Bone marrow (tissue), 2 donors: ENCODE measurements at places on chromosomes 3 and 15.
A peak's percentile ranks its signal among the peaks of the same experiment; 100 is the strongest.

DNA sequence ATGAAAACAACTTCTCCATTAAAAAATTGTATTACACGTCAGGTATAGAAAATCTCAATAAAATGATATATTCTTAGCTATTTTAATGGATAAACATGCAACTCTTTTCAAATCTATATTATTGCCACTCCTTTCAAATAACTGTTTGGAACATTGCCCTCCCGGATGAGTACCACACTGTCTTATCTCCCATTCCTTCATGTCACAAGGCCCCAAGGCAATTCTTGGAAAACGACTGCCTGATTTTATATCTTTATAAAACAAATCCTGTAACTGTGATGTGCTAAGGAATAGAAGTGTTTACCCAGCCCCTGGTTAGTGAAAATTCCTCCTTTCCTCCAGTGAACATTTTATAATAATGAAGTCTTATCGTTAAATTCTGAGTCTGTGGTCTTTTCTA lies 6.2 kb upstream of the ZNF619 start:
- DNase-seq, result no peak

DNA sequence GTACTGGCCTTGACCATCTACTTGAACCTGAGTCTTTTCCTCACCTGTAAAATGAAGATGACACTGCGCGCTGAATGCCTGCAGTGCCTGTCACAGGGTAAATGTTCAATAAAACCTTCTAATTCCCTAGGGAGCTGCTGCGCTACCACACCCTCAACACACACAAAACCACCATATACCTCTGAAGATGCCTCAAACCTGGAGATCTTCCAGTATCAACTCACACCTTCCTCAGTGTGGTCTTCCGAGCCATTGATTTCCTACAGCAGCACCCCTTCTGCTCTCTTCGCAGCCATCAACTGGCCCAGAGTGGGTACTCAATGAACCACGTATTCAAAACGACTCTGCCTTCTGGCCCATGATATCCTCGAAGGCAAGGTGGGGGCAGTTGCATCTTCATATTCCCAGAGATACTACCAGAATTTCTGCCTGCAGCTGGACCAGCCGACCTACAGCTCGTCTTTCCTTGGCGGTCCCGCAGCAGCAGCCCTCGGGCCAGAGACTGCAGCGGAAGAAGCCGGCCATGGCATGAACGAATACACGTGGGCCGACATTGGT lies 695 bp downstream of the RPL32 start:
- peak; percentile 56 for DNase-seq

DNA sequence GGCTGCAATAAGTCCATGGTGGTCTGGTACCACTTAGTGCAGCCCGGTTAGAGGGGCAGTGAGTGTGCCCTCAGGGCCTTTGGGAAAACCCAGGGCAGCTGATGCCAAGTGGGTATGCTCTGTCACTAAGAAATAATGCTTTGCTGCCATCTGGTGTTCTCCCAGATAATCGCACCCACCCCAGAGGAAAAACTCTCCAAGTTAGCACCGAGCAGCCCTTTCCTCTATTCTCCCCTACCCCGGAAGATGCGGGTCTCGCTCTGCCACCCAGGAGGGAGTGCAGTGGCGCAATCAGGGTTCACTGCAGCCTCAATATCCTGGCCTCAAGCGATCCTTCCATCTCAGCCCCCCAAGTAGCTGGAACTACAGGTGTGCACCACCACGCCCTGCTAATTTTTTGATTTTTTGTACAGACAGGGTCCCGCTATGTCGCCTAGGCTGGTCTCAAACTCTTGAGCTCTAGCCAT lies 21.3 kb upstream of the DAPK2 start:
- DNase-seq, result peak; percentile 62

DNA sequence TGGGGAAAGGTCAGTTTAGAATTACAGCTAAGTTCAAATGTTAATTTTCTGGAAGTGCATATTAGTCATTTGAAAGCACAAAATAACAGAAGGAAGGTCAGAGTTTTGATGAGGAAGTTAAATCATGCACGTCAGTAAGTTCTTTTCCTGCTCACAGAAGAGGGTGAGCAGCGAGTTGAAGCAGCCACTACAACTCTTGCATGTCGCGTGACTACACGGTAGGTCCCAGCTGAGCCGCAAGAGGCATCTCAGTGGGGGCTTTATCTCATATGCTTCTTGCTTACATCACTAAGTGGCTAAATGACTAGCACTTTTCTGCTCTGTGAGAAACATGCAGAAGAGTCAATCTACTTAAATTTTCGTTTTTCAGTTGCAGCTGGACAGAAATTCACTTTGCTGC lies 21.3 kb upstream of the SEC62 start:
- peak; percentile 81 for DNase-seq

DNA sequence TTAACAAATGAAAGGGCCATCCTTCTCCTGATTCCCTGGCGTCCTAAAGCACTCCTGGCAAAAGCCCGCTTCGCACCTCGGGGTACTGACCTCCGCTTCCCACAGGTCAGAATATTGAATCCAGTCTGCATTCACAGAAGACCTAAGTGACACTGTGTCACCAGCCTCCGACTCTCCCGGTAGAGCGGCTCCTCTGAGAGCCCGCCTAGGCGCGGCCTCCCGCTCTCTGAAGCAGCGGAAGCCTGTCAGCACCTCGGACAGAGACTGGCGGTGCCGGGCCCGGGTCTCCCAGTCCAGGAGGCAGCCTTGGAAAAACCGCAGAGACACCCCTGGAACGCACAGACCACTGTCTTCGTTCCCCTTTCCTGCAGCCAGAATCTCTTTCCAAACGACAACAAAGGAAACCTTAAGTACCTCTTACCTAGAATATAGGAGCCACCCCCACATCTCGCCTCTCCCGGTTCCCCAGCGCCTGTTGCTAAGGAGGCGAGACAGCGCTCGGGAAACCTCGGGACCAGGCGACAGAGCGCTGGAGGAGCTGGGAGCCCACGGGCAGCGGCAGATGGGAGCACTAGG lies 1.2 kb downstream of the GABRB3 start:
- no peak for DNase-seq

DNA sequence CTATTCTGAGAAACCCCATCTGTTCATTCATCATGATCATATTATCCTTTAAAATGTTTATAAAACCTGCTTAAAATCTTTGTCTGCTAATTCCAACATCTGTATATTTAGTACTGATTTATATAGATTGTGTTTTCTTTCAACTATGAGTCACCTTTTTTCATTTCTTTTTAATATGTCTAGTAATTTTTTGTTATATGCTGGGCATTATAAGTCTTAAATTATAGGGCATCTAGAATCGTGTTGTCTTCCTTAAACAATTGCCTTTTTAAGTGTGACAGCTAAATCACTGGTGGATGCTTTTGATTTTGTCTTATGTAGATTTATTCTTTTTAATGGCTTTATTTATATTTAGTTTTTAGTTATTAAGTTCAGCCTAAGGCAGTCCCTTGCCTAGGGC lies 323.4 kb upstream of the THRB start:
- DNase-seq, result no peak

DNA sequence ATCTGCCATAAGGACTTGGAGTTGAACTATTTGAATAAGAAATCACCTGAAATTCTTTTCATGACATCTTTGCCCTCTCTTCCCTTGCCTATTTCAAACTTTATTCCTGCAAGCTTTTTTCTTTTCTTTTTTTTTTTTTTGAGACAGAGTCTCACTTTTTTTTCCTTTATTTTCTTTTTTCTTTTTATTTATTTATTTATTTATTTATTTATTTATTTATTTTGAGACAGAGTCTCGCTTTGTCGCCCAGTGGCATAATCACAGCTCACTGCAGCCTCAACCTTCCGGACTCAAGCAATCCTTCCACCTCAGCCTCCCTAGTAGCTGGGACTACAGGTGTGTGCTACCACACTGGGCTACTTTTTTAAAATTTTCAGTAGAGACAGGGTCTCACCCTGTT lies 369.3 kb upstream of the ATP11B start:
- DNase-seq, result no peak

DNA sequence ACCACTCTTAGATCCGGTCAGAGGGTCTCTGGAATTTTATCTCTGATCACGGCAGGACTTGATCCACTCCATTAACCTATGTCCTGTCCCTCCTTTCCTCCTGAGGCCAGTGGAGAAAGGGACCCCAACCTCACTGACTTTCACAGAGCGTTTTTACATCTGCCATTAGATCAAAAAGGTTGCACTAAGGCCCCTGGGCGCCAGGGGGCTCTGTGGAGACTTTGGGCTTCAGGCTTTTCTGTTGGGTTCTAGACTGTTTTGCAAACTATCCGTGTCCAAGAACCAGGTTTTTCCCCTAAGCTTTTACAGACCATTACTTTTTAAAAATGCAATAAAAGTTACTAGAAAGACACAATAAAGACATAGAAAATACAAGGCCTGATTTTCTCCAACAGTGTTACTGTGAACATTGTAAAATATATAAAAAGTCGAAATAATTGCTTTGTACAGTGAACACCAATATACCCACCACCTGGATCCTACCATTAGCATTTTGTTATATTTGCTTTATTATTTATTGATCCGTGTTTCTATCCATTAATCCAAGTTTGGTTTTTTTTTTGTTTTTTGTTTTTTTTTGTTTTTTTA lies 159.7 kb downstream of the POLR2M start:
- peak; percentile 3 for DNase-seq

DNA sequence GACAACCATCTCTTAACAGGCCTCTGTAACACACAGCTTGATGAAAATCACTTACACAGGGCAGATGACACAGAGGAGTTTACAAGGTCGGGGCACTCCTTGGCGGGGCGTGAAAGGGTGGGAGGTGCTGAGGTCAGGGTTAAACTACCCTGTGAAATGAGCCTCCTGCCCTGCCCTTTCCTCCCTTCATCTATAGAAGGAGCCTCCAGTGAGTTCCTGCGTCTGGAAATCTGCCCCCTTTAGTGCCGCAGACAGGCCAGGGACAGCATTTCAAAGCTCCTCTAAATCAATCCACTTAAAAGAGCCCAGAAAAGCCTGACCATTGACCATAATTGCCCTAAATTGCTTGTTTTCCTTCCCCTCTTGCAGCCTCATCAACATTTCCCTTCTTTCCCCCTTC lies 1.9 kb downstream of the ROBO1 start:
- no peak for DNase-seq

DNA sequence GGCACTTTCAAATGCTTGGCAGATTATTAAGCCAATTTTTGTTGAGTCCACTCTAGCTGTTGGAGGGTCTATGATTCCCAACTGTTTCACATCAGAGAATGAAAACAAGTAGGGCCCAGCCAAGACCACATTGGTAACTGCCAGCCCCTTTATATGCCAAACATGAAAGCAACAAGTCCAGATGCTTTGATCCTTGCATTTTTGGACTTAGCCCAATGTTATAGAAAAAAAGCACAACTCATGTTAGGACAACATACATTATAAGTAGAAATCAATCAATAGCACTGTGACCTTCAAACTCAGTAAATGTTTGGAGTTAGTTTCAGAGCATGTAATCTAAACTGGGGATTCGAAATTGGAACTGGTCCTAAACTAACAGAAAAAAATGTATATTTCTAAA lies 674.7 kb downstream of the MECOM start:
- DNase-seq, result no peak

- no peak for DNase-seq
These were observed 758.0 kb downstream of the NTRK3 start for GRCh38 chr15:87498560-87498959.

- no peak for DNase-seq
These were observed 114.6 kb upstream of the C15orf61 start for GRCh38 chr15:67406257-67406861.

DNA sequence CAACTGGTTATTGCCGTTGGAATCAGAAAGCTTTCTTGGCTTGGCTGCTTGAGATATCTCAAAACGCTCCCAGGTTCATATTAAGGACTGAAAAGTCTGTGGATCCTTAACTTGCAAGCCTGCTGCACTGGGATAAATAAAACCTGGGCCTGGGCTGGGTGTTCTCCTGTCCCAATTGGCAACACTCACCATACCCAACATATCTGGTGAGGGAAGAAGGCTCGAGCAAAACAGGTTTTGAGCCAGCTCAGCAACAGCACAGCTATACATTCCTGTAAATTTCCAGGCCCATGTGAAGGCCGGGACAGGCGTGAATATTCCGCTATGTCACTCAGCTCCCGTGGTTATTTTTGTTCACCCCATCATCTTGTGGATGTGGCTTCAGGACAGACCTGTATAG lies 169.0 kb upstream of the BCL6 start:
- DNase-seq, result no peak

DNA sequence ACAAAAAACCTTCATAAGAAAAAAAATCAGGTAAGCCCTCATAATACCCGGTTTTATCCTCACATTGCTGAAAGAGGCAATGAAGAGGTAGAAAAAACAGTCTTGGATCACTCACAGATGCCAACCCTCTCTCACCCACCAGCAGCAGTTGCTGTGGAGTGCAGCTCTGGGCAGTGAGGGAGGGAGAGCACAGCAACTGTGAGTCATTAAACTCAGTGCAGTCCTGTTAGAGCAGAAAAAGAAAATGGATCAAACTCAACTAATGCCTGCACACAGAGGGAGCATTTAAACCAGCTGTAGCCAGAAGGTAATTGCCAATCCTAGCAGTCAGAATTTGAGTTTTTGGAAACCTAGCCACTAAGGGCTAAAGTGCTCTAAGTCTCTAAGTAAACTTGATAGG lies 1050.6 kb upstream of the ALCAM start:
- DNase-seq, result no peak

GRCh38 chr15:91892436-91892835 lies 38.9 kb downstream of the SLCO3A1 start:
- DNase-seq, result no peak

DNA sequence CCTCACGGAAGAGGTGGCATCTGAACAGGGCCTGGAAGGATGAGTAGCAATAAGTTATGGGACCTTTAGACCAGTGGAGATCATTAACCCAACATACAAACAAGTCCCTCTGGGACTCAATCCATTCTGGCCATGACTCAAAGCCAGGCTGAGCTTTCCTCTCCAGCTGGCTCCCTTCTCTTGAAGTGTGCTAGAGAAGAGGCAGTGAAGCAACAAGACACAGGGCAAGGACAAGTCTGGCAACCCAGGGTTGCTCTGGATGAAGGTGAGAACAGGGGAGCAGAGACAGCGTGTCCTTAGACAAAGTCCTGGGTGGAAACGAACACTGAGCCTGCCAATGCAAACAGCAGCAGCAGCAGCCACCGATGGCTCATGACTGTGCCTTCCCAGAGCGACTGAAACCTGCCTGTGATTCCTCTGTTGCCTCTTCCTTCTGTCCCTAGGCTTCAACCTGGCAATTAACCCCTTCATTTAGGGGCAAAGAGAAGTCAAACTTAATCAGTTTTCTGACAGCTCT lies 86.8 kb downstream of the BDH1 start:
- no peak for DNase-seq

GRCh38 chr3:133840055-133840737 lies 34.6 kb downstream of the SRPRB start:
- no peak for DNase-seq

- DNase-seq, result no peak
These were observed 78.3 kb upstream of the ICE2 start for GRCh38 chr15:60557191-60557618.
